Fibroblast of skin of right quadriceps (primary cell): ENCODE measurements at places on chromosomes 12 and 14.

- DNase-seq, result no peak
Measured at GRCh38 chr12:63934936-63935335, 90.4 kb downstream of the SRGAP1 start.

- DNase-seq, result peak; percentile 70
Measured at GRCh38 chr12:112303004-112303403, 79.2 kb downstream of the HECTD4 start.

- DNase-seq, result no peak
Measured at GRCh38 chr12:54058128-54058768, 4.6 kb downstream of the HOXC4 start.

- no peak for DNase-seq
Measured at GRCh38 chr14:64717870-64718269, 13.6 kb downstream of the PLEKHG3 start.

DNA sequence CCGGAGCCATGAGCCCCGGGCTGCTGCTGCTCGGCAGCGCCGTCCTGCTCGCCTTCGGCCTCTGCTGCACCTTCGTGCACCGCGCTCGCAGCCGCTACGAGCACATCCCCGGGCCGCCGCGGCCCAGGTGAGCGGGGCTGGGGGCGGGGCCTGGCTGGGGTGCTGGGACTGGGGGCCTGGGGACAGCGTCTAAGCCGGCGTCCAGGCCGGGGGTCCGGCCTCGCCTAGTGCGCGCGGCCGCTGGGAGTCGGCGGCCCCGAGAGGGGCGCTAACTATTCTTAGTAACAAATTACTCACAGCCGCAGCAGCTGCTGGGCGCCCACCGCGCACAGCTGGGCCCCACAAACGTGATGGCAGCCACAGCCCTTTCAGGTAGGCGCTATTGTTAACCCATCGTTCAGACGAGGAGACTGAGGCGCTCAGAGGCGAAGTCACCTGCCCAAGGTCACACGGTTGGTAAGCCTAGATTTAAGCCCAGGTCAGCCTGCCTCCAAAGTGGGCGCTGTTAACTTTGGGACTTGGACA, 374 bp downstream of the CYP46A1 start:
- no peak for DNase-seq

DNA sequence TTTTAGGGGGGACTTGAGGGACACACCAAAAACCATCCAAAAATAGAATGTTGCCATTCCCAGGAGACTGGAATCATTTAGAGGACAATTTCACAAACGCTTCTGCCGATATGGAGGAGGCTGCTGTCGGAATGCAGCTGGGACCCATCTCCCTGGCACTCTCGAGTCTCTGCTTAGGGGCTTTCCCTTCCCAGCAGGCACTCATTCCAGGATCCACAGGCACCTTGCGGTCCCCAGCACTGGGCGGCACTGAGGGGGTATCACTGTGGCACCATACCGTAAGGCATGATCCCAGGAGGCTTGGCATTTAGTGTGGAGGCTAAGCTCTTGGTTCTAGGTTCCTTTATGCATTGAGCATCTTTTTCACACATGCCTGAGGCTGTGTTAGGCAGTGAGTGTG, 36.6 kb upstream of the LTBP2 start:
- DNase-seq, result no peak

DNA sequence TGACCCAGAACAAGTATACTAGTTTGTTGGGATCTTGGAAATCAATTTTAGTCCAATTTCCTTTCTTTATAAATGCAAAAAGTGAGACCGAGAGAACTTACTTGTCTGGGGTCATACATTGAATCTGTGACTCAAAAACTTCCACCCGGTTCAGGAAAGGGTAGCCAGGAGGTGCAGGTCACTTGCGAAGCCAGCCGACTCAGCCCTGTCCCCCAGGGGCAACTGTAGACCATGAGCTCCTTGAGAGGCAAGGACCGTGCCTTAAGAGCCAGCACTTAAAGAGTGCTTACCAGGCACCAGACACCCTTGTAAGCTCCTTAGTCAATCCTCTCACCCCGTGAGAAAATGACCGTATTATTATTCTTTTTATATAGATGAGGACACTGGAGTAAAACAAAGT, 505 bp upstream of the BCDIN3D start:
- no peak for DNase-seq

DNA sequence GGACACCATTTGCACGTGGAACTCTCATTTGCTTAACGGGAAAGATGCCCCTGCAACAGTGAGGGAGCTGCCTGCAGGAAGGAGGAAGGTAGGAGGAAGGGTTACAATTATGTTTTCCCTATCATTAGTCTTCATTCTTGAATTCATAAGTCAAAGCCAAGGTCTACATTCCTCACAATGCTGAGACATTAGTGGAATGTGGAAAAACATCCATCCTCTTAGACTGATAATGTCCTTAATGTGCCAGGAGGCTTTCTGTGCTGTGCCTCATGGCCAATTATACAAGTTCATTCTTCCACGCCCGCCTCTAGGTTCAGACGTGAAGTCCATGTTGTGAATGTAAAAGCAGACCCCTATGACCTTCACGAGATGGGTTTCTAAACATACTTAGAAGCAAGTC, 1212.4 kb upstream of the TMEM132C start:
- DNase-seq, result peak; percentile 68
